ENCODE measurements at places on chromosomes 1 and 21. TPM values are rescaled to one million over a fixed set of nuclear protein-coding genes. Genes with fewer than 3 reads are reported as not detected.

DNA sequence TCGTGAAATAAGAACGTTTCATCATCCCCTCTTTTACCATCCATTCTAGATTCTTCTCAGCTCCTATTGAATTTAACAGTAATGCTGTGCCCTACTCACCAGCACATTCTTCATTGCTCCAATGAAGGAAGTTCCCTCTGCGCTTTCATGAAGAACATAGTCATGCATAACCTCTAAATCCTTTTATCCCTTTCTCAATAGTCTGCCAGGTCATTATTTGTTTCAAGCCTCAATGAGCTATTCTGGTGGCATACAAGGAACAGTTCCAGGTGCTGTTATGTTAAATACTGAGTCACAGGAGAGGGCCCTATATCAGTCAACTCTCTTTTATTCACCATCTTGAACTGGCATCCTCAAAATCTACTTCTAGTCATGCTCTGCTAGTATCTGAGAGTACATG lies 381.0 kb downstream of the GPATCH2 start:
- DNase-seq, result no peak

Gene TNFRSF14
- total RNA-seq, result 145 TPM

DNA sequence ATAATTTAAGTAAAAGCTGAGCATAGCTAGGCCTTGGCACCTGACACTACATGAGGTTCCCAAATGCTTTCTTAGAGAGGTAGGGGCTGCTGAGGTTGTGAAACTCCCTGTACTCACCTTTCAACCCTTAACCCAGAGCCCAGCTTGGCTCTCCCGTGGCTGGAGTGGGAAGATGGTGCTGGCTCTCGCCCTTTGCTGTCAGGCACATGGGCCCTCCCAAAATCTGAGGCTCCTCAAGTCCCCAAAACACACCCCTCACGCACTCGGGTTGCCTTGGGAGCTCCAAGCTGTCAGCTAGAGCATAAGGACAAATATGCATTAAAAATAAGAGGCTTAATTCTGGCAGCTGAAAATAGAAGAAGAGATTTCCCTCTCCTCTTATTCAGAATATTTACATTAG lies 46.7 kb upstream of the PLPPR4 start:
- no peak for DNase-seq

Gene PLEKHN1
- 0.61 TPM for total RNA-seq

DNA sequence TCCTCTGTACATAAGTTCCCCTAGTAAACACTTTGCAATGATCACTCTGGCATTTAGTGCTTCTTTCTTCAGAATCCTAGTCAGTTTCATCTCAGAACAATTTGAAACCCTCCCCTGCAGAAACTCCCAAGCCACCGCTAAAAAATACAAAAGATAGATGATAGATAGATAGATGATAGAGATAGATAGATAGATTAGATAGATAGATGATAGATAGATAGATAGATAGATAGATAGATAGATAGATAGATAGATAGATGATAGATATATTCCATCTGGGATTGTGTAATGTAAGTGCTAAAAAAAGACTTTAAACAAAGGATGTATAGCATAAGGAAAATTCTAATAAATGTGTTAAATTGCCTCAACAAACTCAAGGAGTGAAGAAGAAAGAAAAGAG lies 212.6 kb upstream of the POGK start:
- no peak for DNase-seq

DNA sequence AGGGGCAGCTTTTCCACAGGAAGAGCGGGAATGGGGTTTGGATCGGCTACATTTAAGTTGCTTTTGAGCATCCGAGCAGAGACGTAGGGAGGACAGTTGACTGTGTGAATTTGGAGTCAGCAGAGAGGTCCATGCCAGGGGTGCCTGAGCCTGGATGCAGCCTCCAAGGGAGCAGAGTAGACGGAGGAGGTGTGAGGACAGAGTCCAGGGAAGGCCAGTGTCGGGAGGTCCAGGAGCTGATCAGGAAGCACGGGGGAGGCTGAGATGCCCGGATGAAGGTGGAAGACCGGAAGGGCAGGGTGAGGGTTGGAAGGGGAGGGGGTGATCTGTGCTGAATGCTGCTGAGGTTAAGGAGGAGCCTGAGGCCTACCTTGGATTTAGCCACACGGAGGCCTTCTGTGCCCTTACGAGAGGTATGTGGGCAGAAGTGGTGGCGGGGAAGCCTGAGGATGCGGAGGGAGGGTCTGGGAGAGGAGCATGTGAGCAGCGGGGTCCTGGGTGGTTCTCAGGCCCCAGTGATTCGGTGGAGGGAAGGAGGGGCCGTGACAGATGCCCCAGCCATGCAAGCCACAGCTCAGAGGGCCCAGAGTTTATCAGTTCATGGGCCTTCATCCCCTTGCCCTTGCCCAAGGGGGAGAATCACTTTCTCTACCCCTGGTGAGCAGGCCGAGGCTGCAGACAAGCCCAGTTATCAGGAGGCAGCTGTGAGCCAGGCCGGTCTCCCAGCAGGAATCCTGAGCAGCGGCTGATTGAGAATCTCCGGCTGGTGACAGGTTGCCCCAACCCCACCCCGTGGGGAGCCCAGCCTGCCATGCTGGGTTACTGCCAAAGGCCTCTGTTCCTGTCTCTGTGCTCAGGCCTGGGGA lies 54.0 kb upstream of the ACTL8 start:
- no peak for DNase-seq

DNA sequence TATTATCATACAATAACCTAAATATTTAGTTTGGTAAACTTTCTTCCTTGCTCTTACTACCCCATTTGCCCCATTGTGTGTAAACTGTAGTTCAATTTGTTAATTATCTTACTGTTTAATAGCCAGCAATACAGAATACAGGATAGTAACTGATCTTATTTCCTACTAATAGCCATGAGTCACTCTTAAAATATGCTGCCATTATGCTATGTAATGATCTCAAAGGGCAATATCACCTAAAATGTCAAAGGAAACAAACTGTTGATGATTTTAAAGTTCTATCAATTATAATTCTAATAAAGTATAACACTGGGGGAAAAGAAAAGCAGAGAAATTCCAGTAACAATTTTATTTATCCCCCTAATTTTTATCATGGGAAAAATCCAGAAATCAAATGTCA lies 4.3 kb downstream of the SLC30A1 start:
- DNase-seq, result no peak

DNA sequence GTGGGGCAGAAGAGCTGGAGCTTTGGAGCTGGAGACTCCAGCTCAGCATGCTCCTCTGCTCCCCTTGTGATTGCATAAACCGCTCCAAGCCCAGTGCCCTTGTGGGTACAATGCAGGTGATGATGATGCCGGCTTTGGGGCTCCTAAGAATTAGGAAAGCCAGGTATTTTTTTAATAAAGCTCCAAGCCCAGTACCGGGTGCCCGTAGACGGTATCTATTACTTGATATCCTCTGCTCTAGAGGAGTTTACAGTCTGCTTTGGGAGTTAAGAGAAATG lies 27.2 kb downstream of the TENT5C start:
- no peak for DNase-seq

DNA sequence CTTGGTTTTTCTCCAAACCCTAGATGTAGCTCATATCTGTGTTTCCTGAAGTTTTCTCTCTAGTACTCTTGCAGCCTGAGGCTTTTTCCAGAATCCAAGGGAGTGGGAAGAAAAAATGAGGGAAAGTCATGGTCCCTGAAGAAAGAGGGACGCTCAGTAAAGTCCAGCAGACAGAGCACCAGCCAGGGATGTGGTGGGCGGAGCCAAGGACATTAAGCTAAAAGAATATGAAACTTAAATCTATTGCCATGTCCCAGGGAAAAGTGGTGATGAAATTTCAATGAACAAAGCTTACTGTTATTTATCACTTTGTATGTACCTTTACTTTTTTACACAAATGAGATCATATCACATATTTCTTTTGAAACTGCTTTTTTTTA lies 430.2 kb downstream of the USP25 start:
- no peak for DNase-seq

Measured in colonic mucosa (tissue), 4 donors.